ENCODE measurements at places on chromosomes 4 and X.
A peak's percentile ranks its signal among the peaks of the same experiment; 100 is the strongest.

DNA sequence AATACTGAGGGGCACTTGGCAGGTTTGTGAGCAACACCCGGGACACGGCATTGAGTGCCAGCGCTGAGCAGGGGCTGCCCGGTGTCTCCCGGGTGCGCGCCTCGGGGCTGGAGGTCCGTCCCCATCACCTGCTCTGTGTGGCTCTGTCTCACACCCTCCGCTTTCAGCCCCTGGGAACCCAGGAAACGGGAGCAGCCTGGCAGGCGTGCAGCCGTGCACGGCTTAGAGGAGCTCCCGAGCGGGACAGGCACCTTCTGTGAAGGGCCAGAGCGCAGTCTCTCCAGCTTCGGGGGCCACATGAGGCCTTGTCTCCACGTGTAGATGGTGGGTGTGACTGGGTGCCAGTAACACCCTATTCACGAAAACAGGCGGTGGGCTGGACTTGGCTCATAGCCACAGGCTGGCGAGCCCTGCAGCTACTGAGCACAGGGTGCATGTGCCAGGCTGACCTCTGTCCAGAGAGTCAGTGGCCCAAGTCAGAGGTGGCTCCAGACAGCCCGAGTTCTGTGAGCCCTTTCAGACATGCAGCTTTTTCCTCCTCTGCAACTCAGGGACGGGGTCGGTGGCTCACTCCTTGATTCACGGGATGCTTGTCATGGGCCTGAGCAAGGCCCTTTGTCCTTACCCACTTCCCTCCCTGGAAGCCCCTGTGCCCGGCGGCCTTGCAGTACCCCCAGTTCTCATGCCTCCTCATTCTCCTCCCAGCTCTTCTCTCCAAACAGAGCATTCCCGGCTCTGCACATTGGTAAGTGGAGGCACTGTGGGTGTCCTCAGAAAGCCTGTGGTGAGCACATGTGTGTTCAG is 23.5 kb downstream of the UVSSA start:
- no peak for DNase-seq

DNA sequence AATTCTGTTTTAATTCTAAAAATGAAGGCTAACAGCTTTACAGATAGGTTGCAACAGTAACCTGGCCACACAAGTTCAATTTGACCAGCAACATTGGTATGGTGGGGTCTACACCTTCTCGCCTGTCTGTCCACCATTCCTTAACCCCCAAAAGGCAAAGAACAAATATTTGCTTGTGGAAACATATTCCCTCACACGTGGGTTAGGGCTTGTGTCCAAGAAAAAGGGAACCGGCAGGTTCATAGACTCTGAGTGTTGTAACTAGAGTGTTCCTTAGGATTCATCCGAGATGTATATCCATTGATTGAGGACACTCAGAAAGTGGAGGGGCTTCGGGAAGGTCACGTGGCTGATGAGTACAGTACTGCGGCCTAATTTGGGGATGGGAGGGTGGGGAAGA is 54.1 kb downstream of the C4orf51 start:
- DNase-seq, result no peak

DNA sequence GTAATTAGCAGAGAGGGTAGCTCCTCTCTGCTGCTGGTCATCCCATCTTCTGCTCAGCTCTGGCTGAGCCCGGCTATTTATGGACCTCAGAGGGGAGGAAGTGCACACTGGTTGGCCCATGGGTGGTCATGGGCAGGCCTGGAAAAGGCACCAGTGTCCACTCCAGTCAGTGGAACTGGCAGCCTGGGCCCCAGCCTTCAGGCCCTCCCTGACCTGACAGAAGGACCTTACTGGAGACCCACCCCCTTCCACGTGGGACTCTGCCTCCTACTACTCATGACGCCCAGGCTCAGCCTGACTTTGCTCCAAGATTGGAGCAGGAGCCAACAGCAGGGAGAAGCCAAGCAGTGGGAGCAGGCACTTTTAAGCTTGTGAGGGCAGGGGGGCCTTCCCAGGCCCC is 8.0 kb upstream of the ART3 start:
- DNase-seq, result no peak

DNA sequence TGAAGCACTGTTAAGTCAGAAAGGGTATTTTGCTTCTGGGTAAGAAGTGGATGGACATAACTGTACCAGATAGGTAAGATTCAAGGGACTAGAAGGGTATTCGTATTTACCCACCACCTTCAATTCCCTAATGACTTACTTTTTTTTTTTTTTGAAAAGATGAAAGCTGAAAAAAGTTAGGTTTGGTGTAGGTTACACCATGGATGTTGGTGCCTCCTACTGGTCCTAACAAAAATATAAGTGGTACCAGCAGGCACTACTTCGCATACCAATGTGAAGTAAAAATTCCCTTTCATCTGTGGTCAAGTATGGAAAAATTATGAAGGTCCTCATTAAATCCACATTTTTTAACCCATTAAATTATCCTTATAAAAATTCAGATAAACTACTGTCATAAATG is 7.2 kb downstream of the ANKRD17 start:
- DNase-seq, result no peak

- no peak for DNase-seq
Observed at GRCh38 chr4:121077496-121077895, 5.2 kb upstream of the NDNF start.

GRCh38 chr4:40335525-40335894 is 377 bp downstream of the CHRNA9 start:
- DNase-seq, result no peak

- DNase-seq, result no peak
Observed at GRCh38 chr4:36006226-36006625, 238.1 kb downstream of the ARAP2 start.

GRCh38 chrX:118225711-118226428 is 109.3 kb upstream of the KLHL13 start:
- DNase-seq, result no peak

- DNase-seq, result no peak
Observed at GRCh38 chrX:10841579-10841978, 221.2 kb upstream of the MID1 start.

DNA sequence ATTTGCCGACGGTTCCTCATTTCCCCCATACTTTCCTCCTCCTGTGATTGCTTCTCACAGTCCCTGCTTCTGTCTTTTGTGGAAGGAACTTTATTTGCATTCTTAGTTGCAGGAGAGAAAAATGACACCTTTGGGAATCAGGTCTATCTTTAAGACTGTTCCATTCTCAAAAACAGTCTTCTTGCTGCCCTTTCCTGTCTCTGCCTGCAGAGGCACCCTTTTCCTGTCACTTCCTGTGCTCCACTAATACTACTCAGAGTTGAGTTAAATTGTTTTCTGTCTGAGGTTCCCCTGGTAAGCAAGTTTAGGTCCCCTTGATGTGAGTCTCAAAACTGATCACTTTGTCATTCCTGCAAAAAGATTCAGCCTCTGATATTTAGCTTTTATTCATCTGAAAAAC is 208.8 kb upstream of the CLNK start:
- DNase-seq, result no peak

GRCh38 chr4:52234561-52235440 is 183.7 kb downstream of the SPATA18 start:
- DNase-seq, result peak; percentile 73

- no peak for DNase-seq
Observed at GRCh38 chrX:63471004-63471403, 119.9 kb upstream of the SPIN4 start.

GRCh38 chrX:46811121-46811520 is 25.7 kb upstream of the RP2 start:
- DNase-seq, result no peak

DNA sequence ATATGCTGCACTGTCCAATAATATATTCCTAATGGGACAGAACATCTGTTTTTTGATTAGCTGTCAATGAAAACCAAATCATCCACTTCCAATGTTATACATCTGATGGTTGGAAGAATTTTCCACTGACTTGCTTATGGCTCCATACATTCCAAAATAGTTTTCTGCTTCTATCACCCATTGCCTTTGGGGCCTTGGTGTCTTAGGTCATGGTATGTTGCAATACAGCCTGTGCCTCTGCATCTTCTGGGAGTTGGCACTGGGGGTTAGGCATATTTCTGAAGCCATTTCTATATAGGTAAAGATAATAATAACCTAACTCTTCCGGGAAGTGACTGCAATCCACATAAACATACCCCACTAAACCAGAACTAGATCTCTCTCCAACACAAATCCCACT is 53.2 kb upstream of the NR3C2 start:
- DNase-seq, result no peak

All from NCI-H1417 (cell line).